ENCODE measurements at places on chromosomes 12 and 14.
A peak's percentile ranks its signal among the peaks of the same experiment; 100 is the strongest.

DNA sequence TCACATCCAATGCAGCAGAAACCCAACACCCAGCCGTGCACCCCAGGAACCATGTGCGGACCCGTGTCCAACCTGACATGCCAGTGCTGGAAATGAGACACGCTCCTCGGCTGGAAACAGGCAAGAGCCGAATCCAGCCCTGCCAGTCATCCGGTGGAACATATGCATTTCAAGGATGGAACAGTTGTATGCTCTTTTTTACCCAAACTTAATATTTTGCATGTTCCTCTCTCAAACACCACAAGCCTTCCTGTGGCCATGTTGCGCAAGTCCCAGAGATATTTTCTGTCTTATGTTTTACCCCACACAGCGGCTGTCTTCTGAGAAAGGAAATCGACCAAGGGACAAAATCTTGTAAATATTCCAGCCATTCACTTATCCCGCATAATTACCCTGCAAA, 196.9 kb downstream of the BCL11B start:
- DNase-seq, result no peak

- no peak for DNase-seq
These were observed 17.0 kb downstream of the EEA1 start for GRCh38 chr12:92912052-92912451.

GRCh38 chr12:68805592-68806120, 2.3 kb upstream of the MDM2 start:
- no peak for DNase-seq

DNA sequence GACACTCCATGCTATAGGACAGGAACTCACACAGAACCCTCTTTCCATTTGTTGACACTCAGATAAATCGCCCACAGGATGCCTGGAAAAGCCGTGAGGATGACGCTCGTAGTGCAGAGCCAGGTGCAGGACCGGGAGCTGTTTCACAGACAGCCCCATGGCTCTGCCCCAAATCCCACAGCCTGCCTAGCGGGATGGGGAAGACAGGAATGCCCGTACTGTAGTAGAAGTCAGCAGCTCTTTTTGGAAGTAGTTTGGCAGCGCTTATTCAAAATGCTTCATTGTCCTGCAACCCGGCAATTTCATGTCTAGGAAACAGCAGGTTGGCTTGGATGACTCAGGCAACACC, 41.6 kb downstream of the JAG2 start:
- DNase-seq, result no peak

DNA sequence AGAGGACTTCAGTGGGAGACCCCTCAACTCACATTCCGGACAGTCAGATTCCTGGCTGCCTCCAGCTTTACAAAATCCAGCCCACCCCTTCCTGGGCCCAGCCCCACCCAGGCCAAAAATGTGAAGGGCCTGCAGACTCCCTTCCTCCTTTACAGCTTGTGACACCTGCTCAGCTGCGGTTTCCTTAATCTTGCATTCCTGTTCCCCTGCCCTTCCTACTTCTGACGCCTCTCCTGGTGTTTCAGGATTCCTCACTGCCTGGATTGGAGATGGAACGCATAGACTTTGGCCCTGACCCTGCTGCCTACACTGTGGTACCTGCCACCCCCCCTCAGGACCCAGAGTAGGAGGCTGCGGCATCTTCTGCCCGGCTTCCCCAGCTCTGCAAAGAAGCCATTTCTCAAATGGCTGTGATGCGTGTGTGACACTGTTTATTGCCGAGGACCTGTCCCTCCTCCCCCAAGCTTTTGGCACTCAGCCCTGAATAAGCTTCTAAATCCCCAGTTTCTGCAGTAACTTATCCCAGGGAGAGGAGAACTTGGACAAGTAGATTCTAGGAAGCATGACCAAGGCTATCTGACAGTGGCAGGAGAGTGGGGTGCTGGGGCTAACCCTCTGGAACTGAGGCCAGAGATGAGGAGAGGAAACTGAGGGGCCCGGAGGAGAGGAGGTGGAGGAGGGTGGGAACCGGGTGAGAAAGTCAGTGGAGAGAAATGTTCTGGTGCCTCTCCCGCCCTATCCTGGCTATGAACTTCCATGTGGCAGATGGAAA, 24.9 kb upstream of the BCDIN3D start:
- DNase-seq, result no peak

DNA sequence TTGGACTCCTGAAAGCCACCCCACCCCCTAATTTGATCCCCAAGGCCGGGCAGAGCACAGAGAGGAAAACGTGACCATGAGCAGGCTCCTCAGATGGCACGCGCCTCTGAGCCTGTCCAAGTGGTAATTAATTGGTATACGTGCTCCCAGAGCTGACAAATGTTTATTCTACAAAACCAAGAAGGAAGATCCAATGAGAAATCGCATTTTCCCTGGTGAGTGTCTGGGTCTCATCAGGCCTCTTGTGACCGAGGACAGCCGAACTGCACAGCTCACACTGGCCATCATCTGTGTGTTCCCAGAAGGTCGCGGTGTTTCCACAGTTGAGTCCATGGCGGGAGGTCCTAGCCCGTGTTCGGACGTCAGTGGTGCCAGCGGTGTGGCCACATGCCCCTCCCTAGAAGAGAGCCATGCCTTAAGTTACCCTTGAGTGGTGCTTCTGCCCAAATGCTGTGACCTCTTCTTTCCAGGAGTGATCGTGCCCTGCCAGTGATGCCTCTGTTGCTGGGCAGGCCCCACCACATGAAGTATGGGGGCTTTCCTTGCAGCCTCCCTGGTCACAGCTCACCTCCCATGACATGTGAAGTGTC, 317.5 kb upstream of the RTL1 start:
- DNase-seq, result no peak

- DNase-seq, result no peak
These were observed 6.6 kb upstream of the IKZF4 start for GRCh38 chr12:56014205-56014604.

DNA sequence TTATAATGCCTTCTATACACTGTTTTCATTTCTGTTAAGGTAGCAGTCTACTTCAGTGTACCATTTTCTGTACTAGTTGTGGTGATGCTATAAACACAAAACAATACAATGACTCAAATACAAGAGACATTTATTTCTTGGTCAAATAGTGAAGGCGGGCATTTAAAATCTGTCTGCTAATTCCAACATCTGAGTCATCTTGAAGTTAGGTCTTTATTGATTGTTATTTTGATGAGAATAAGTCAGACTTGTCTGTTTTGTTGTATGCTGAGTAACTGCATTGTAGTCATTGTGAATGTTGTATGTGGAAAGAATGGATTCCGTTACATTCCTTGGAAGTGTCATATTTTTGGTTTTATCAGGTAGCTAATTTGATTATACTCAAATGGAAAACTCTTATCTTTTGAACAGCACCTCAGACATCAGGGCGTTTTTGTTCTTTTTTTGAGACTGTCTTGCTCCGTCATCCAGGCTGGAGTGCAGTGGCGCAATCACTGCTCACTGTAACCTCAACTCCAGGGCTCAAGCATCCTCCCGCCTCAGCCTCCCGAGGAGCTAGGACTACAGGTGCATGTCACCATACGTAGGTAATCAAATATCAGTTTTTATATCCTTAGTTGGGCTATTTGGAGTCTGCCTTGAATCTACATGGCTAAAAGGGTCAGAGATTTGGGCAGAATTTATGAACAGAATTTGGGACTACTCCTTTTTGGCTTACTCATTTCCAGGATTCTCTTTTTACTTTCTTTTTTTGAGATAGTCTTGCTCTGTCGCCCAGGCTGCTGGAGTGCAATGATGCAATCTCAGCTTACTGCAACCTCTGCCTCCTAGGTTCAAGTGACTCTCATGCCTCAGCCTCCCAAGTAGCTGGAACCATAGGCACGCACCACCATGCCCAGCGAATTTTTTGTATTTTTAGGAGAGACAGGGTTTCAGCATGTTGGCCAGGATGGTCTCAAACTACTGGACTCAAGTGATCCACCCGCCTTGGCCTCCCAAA, 56.8 kb downstream of the PAPLN start:
- no peak for DNase-seq

DNA sequence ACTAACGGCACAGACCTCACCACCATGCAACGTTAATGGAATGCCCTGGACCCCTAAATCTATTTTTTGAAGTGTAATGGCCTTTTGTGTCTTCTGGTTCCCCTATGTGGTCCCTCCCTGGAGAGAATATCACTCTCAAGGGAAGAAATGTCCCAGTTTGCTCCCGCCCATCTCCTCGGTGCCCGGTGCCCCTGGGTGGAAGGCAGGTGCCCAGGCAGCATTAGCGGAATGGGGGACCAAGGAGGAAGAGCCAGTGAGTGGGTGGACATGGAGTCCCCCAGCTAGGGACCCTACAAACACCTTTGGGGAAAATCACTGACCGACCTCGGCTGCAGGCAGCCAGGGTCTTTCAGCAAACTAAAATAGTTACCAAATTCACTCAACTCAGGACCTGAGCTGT, 212.1 kb upstream of the RTL1 start:
- no peak for DNase-seq

DNA sequence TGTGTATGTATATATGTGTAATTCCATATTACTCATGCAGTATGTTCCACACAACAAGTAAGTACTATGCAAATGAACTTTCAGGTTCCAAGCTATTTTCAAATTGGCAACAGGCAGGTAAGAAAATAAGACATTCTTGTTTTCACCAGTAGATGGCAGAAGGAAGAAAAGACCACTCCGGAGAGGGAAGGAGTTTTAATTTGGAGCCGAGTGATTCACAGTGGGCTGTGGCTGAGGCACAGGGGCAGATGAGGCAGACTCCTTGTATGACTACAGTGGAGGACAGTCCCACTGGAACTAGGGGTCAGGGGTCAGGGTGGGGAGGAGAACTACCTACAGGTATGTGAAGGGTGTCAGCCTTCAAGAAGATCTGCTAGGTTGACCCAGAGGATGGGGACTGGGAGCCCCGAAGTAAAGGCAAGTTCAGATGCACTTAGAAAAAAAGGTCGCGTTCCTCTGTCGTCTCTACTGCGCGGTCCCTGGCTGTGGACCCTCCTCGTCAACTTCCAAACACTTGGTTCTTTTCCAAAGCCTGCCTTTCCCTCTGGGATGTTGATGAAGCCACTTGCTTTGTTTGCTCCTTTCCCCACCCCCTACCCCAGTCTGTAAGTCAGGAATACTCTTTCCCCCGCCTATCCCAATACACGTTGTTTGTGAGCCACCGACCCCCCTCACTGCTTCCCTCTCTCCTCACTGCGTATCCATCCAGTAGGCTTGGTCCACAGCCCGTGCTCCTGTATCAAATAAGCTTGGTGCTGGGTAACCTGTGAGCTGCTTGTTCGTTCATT, 24.1 kb downstream of the DDX47 start:
- DNase-seq, result peak; percentile 13

GRCh38 chr14:60276347-60276746, 27.3 kb downstream of the PPM1A start:
- DNase-seq, result no peak

DNA sequence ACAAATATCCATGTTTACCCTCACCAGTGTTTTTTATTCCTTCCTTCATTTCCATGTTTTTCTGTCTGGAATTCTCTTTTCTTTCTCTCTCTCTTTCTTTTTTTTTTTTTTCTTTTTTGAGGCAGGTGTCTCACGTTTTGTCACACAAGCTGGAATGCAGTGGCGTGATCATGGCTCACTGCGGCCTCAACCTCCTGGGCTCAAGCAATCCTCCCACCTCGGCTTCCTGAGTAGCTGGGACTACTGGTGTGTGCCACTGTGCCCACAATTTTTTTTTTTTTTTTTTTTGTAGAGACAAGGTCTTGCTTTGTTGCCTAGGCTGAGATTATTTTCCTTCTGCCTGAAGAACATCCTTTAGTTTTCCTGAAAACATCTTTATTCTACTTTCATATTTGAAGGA, 15.0 kb upstream of the AMIGO2 start:
- no peak for DNase-seq

DNA sequence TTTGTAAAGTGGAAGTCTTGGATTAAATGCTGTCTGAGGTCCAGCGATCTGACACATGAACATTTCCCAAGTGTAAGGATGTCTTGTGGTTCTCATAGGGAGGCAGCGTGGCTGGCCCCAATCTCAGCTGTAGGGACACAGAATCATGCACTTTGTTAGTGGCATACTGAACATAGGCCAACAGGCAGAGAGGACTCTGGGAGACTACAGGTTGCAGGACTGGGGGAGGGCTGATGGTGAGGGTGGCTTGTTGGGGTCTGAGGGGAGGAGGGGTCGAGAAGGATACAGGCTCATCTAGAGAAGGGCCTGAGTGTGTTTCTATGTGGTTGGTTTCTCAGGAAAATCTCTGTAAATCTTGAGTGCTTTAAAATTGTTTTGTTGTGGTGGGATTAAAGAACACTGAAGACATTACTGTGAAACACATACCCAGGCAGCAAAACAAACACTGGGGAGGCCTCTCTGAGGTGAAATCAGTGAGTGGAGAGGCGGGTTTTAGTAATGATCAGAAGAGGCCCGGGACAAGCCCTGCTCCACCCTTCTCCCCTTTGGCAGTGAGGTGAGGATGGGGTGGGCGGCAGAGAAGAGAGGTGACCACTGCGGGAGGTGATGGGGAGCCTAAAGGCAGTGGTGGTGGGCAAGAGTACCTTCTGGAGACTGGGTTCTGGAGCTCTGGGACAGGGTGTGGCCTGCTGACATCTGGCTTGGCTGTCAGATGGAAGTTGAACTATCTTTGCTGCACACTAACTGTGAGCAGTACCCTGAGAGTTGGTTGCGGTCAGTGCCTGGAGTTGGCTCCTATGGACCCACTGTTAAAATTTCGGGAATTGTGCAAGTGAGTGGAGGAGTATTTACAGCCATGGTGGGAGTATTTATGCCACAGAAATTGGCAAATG, 3.3 kb downstream of the NYNRIN start:
- DNase-seq, result no peak

DNA sequence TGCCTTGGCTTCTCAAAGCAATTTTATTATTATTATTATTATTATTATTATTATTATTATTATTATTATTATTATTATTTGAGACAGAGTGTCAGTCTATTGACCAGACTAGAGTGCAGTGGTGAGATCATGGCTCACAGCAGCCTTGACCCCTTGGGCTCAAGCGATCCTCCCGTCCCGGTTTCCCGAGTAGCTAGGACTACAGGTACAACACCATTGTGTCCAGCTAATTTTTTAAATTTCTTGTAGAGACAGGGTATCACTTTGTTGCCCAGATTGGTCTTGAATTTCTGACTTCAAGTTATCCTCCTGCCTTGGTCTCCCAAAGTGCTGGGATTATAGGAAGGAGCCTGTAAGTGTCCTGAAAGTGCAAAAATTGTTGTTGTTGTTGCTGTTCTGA, 11.6 kb upstream of the AP4S1 start:
- no peak for DNase-seq

- no peak for DNase-seq
These were observed 35.1 kb downstream of the OR10P1 start for GRCh38 chr12:55671746-55672145.

DNA sequence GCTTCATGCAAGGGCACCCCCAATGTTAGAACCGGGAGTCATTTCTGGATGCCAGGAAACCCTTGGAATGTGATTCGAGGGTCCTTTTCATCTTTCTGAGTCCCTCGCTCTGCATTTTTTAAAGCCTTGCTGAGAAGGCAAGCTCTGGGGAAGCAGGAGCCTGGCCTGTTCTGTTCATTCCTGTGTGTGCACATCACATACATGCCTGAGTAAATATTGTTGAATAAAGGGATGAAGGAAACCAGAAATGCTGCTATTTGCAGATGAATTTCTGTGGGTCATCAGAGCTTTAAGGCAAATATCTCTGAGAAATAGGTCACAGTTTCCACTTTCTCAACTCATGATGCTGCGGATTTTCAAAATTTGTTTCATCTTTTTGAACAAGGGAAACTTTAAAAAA, 170.1 kb downstream of the PAH start:
- no peak for DNase-seq

GRCh38 chr12:24754690-24755638, 193.9 kb downstream of the BCAT1 start:
- DNase-seq, result no peak

- DNase-seq, result no peak
These were observed 88.5 kb downstream of the E2F7 start for GRCh38 chr12:76976777-76977382.
